Stimulated activated CD8-positive, alpha-beta memory T cell treated with anti-CD3 and anti-CD28 coated beads, Interleukin-4, amount 100 ng/mL, for 24 hours (primary cell): ENCODE measurements at places on chromosomes 13 and 19.

- DNase-seq = no peak
Measured at GRCh38 chr19:17929056-17929455, 3.8 kb upstream of the CCDC124 start.

DNA sequence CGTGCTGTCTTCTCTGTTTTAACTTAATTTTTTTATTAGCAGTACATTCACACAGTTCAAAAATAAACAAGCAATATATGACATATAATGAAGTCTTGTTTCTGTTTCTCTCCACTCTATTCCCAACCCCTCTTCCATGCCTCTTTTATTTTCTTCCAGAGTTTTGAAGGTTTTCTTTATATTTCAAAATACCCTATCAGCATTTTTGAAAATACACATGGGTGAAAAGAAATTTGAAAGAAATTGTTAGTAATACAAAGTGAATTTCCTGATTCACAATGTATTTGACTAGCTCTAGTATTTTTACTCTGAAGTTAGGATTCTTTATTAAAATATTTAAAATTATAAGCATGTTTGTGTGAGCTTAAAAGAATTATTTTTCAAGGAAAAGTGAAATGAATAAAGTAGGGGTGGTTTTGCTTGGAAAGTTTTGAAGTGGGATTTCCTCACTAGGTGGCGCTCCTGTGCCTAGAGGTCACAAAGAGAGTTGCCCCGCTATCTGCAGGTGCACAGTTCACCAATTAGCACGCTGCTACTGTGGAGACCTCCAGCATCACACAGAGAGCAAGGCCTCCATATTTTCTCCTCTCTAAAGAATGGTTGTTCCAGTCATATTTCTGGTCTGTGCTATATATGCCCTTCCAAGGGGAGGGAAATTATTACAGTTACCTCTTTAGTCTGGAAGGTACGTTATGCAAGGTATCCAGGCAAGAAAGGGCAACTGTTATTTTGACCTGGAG lies 37.6 kb downstream of the SOX21 start:
- peak; percentile 29 for DNase-seq

- no peak for DNase-seq
Measured at GRCh38 chr19:31275068-31275334, 74.2 kb downstream of the TSHZ3 start.

DNA sequence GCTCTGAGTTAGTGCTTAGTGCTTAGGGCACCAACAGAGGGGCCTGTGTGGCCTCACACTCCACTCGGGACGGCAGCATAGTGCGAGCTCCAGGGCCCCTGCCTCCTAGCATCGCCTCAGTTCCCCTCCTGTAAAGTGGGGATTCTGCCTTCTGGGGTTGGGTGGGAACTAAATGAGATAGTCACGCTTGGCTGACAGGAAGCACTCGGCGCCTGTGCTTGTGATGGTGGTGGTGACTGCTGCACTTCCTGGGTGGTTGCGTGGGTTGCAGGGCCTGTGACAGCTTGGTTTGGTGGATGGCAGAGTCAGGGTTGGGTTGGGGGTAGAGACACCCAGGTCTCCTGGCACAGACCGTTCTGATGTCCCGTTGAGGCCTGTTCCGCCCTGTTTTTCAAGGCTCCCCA lies 7.7 kb downstream of the PLEKHF1 start:
- peak; percentile 76 for DNase-seq

DNA sequence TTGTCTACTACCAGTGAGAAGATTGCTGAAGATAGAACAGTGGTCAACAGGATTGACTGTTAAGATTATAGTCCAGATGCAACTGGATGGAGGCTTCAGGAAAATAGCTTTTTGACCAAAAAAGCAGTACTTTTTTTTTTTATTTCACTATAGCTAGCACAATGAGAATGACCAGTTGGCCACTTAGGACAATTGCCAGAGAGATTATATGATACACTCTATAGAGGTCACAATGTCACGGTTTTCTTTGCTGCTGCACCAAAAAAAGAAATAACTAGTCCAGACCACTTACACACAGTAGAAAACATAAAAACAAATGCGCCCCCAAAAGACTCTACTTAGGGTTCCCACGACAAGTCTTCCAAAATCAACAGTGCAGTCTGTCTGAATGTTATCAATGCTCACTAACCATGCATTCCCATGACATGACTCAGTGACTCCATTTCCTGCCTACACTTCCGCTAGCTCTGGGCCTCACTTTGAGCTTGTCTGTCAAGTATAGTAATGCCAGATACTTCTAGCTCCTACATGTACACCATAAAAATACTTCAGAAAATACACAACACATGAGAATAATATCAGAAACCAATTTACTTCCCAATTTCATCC lies 209.1 kb upstream of the STARD13 start:
- no peak for DNase-seq

GRCh38 chr13:30529085-30529834 lies 63.5 kb upstream of the HMGB1 start:
- DNase-seq = no peak

DNA sequence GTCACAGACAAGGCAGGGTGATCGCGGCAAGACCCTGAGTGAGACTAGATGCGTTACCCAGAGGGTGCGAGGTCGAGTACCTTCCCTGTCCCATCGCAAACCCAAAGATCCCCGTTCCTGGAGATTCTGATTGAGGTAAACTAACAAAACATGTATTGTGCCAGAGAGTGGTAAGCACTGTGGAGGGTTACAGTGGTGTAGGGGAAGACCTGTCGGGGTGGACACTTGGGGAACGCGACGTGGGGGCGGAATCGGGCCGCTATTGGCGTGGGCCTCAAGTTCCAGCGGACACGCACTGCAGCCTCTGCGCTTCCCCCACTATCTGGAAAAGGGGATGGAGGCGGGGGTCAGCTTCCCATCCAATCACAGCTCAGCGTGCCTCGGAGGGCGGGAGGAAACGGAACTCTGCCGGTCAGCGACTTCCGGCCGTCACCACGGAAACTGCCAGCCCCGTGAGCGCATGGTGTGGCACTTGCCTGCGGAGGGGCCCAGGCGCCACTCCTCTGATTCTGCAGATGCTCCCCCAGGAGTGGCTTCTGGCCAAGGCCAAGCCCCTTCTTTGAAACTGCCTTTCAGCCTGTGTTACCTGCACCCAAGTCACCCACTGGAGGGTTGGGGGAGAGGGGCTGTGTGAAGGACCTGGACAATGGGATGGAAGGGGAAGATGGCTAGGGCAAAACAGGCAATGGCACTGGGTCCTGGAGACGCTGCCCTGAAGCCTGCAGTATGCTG lies 1.0 kb upstream of the UBE2M start:
- DNase-seq = peak; percentile 75

GRCh38 chr19:17086834-17087233 lies 11.3 kb downstream of the MYO9B start:
- no peak for DNase-seq

- DNase-seq = no peak
Measured at GRCh38 chr19:35937345-35938281, 1.4 kb downstream of the LRFN3 start.

GRCh38 chr13:112859128-112859816 lies 109.7 kb upstream of the MCF2L start:
- no peak for DNase-seq

- no peak for DNase-seq
Measured at GRCh38 chr19:46776927-46777911, 11.2 kb downstream of the SLC1A5 start.

GRCh38 chr19:4109626-4109945 lies 14.3 kb downstream of the MAP2K2 start:
- no peak for DNase-seq

- DNase-seq = no peak
Measured at GRCh38 chr19:12997967-12998940, 3.0 kb downstream of the NFIX start.

GRCh38 chr19:34124828-34125227 lies 47.5 kb upstream of the LSM14A start:
- DNase-seq = no peak

DNA sequence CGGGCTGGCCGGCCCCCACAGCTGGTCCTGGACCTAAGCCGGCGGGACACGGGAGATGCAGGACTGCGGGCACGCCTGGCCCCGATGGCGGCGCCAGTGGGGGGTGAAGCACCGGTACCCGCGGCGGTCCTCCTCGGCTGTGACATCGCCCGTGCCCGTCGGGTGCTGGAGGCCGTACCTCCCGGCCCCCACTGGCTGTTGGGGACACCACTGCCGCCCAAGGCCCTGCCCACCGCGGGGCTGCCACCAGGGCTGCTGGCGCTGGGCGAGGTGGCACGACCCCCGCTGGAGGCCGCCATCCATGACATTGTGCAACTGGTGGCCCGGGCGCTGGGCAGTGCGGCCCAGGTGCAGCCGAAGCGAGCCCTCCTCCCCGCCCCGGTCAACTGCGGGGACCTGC lies 3.1 kb downstream of the GRIN3B start:
- DNase-seq = no peak

DNA sequence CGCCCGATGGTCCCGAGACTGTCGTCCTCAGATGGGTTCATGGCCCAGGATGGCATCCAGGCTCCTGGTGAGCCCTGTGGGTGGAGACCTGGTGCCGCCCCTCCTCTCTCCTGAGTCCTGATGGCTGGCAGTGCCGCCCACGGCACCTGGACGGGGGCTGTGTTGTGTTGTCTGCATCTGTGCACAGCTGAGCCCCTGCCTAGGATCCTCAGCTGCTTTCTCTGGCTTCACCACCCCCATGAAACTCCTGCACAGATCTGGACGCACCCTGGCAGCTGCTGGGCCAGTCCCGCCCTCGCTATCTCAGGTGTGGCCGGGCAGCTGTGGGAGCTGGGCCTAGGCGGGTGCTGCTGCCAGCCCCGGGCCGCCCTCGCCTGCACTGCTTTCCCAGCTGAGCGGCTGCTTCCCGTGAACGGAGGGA lies 27.7 kb downstream of the MCF2L start:
- no peak for DNase-seq

DNA sequence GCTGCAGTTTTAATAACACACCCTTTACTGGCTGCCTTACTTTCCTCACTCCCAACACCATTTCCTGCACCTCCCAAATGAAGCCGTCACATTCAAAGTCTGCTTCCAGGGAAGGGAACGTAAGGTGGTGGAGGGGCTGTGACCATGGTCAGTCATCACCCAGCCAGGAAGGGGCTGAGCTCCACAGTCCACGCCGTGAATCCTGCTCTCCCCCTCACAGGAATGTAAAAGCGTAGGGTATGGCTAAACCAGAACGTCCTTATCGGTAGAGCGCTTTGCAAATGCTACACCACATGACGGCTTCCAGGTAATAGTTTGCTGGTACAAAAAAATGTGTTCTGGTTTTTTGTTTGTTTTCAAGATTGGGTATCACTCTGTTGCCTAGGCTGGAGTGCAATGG lies 7.0 kb downstream of the NUMBL start:
- DNase-seq = no peak

DNA sequence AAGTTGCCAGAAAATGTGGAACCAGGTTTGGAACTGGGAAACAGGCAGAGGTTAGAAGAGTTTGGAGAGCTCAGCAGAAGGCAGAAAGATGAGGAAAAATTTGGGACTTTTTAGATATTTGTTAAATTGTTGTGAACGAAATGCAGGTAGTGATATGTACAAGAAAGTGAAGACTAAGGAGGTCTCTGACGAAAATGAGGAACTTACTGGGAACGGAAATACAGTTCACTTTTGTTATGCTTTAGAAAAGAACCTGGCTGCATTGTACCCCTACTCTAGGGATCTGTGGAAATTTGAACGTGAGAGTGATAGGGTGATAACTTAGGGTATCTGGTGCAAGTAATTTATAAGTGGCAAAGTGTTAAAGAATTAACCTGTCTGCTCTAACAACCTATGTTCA lies 632.4 kb downstream of the SLITRK5 start:
- DNase-seq = no peak

- DNase-seq = no peak
Measured at GRCh38 chr19:49802836-49803528, 10.1 kb downstream of the FUZ start.

- DNase-seq = no peak
Measured at GRCh38 chr13:37194428-37194861, 89.0 kb upstream of the CSNK1A1L start.

- DNase-seq = peak; percentile 66
Measured at GRCh38 chr19:47186446-47187334, 44.3 kb downstream of the BBC3 start.

- DNase-seq = no peak
Measured at GRCh38 chr19:13841962-13842290, 35.0 kb upstream of the NANOS3 start.

GRCh38 chr13:77728265-77729125 lies 31.0 kb downstream of the SLAIN1 start:
- no peak for DNase-seq

DNA sequence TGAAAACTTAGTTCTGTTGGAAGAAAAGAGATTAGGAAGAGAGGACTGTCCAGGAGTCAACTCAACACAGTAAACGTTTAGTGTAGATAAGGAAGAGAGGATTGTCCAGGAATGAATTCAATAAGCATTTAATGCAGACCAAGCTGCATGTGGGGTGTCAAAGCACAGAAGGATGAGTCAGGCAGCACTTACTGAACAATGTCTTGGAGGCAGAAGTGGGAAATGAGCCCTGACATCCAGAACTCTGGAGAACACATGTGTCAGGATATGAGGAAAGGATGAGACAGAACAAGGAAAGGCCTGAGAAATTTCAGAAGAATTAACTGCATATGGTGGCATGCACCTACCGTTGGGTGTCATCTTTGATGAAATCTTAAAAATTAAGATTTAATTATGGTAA lies 429.2 kb upstream of the HTR2A start:
- DNase-seq = no peak

- no peak for DNase-seq
Measured at GRCh38 chr13:96837809-96838208, 156.5 kb downstream of the OXGR1 start.

- DNase-seq = no peak
Measured at GRCh38 chr13:109331898-109332297, 454.5 kb downstream of the IRS2 start.

DNA sequence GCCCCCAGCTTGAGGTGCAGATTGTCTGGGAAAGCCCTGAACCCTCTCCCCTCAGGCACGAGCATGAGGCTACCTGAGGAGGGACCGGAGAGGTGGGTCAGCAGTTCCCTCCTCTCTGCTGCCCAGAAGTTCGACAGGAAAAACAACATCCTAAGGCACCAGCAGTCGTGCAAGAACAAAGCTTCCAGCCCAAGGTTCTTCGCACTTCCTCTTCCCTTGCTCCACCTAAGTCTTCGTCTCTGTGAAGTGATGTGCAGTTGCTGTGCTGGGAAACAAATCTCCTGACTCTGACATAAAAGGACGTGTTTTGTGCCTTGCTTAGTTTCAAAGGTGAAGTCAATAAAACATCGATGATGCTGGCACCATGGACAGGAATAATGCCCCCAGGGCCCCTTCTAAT lies 173.3 kb downstream of the USP12 start:
- DNase-seq = no peak

DNA sequence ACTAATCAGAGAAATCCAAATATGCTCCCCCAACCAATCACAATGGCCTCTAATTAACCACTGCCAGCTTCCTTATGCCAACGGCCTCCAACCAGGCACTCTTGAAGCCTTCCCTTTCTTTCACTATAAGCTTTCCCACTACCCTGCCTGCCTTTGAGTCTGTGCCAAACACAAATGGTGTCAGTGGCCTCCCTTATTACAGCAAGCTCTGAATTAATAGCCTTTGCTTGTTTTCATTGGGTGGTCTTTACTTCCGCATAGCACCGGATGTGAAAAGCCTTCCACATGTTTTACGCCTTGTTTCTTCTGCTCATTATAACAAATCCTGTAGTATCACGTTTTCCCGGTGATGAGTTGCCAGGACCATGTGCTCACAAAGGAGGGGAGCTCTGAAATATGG lies 1.4 kb upstream of the EDDM13 start:
- no peak for DNase-seq

- DNase-seq = no peak
Measured at GRCh38 chr19:15367439-15367838, 12.1 kb downstream of the AKAP8 start.

- DNase-seq = no peak
Measured at GRCh38 chr13:22173610-22174009, 502.7 kb downstream of the FGF9 start.
